Thoracic aorta (tissue), 2 donors: ENCODE measurements at places on chromosomes 1 and 21. TPM values are rescaled to one million over a fixed set of nuclear protein-coding genes. Genes with fewer than 3 reads are reported as not detected.

DNA sequence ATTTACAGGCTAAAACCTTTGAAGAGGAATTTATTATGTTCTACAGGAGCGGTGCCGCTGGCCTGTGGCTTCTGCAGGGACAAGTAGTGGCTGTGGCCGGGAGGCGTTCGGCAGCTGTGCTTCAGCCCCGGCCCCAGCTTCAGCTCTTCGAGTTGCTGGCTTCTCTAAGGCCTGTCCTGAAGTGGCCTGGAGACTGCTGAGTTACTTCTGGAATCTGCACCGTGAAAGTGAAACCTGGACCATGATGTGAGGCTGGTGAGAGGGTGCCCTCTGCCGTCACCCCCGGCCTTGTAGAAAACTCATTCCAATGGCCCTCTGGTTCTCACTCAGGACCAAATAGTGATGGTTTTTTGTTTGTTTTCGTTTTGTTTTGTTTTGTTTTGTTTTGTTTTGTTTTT lies 48.1 kb downstream of the PRKCZ start:
- no peak overlapping the region for H3K27ac ChIP-seq
- no peak overlapping the region for H3K4me3 ChIP-seq
- H3K4me1 ChIP-seq: no peaks in the 10 kb centered on the region
- DNase-seq: no peak
- H3K36me3 ChIP-seq: no peaks in the 10 kb centered on the region

- H3K4me3 ChIP-seq: peak overlapping the region; percentile 85
- peaks cover 33% of the 10 kb centered on the region for H3K4me1 ChIP-seq
- peaks cover 39% of the 10 kb centered on the region for H3K36me3 ChIP-seq
Observed at GRCh38 chr1:43387976-43388599, 1.5 kb downstream of the MED8 start.

GRCh38 chr1:118202076-118202608 lies 17.1 kb upstream of the SPAG17 start:
- no peak for DNase-seq
- H3K4me3 ChIP-seq: no peak overlapping the region
- no peaks in the 10 kb centered on the region for H3K27me3 ChIP-seq
- H3K4me1 ChIP-seq: no peaks in the 10 kb centered on the region
- H3K27ac ChIP-seq: no peak overlapping the region

DNA sequence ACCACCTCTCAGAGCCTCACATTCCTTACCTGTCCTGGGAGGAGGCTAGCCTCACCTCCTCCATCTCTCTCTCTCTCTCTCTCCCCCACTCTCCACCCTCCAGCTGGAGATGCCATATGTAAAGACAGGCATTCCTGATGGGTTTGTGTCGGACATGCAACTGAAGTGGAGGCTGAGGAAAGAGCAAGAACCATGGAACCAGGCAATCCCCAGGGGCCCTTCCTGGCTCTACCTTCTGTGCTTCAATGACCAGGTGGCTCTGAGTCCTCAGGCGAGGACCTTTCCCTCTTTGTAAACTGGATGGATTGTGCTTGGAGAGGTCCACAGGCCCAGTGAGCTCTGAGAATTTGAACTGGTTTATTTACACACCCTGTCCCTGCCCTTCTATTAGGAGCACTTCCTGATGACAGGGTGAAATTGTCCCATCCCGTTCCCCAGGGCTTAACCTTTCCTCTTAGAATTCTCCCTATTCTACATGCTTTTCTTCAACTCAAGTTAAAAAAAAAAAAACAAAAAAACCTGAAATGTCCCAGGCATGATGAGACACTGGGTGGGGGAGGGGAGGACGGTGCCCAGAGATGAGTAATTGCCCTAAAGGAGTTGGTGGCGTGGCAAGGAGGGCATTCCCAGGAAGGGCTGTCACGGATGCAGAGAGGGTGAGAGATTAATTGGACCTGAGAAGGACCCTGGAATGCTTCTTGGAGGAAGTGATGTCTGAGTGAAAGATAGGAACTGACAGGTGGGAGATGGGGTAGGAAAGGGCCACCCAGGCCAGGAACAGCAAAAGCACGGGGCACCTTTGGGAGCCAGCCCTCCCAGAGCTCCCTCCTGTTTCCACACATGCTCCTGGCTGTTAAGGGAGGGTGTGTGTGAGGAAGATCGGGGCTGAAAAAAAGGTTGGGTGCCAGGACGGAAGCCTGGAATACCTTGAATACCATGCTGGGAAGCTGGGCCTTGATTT lies 50.2 kb upstream of the WASF2 start:
- DNase-seq: no peak
- H3K27me3 ChIP-seq: no peaks in the 10 kb centered on the region
- peaks cover 51% of the 10 kb centered on the region for H3K4me1 ChIP-seq

GRCh38 chr1:182217967-182218366 lies 156.5 kb upstream of the ZNF648 start:
- no peak overlapping the region for H3K27ac ChIP-seq
- DNase-seq: no peak
- H3K27me3 ChIP-seq: no peaks in the 10 kb centered on the region
- no peaks in the 10 kb centered on the region for H3K4me1 ChIP-seq
- H3K4me3 ChIP-seq: no peak overlapping the region

DNA sequence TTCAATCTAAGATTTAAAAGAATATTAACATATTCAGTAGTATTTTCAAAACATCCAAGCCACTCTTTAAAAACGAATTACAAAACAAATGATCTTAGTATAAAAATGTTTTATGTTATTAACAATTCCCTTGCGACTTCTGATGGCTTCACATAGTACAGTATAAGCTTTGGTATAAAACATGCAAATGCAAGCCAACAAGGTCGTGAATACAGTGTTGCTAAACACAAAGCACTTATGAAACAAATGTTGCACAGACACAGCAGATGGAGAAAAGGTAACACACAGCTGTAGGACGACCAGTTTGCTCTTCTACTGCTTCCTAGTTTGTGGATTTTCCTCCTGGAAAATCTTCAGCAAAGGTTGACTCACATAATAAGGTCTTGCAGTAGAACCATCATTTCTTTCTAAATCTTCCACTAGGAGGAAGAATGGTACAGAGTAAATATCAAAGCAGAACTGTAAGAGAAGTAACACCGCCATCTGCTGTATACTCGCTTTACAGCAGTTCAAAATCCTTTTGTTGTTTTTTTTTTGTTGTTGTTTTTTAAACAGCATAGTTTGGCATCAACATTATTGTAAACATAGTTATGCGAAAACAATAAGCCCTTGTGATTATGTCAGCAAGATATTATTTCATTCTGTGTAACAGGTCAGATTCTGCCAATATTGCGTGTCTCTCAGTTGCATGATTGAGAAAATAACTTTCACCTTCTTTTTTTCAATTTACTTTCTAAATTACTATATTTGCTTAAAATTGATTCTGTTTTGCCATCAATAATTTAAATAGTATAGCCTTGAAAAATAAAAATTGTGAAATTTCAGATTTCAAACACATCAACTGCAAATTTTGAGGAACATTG lies 69.5 kb downstream of the LHX8 start:
- no peaks in the 10 kb centered on the region for H3K27me3 ChIP-seq
- no peak overlapping the region for H3K4me3 ChIP-seq
- H3K27ac ChIP-seq: no peak overlapping the region
- H3K36me3 ChIP-seq: no peaks in the 10 kb centered on the region
- no peak for DNase-seq

- no peaks in the 10 kb centered on the region for H3K27me3 ChIP-seq
- peaks cover 72% of the 10 kb centered on the region for H3K4me1 ChIP-seq
- peak overlapping the region; percentile 98 for H3K27ac ChIP-seq
- no peak for DNase-seq
Observed at GRCh38 chr1:145983206-145983675, 13.1 kb downstream of the TXNIP start.

DNA sequence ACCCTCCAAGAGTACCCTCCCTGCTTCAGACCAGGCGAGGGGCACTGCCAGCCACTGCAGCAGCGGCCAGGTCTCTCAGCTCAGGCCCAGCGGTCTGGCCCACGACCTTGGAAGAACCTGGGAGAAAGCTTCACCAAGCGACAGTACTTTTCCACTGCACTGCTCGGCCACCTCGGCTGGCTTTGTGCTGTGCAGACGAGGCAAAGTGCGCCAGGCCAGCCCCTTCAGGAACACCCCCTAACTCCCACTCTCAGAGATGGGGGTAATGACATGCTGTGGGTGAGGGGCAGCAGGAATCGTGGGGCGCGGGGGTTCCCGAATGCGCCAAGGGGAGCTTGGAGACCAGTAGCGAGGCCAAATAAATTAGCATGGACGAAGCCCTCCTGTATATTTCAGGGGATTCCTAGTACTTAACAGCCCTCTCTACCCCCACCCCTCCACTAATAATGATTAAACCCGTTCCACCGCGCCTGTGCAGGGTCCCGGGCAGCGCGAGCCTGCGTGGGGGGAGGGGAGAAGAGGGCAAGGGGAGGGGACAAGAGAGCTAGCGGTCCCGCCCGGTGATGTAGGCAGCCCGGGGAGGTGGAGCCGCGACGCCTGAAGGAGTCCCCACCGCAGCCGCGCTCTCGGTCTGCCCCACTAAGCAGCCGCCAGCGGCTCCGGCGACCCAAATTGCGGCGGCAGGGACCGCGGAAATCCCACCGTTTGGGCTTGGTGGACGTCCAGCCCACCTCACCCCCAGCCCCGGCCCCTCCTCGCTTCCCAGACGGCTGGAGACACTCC lies at the start of gene FAM43B:
Gene FAM43B, plus strand, starts transcription at position 629 of the 783 bp plus-strand sequence. CDS start 401 bp downstream, outside the sequence.
- H3K36me3 ChIP-seq: no peaks in the 10 kb centered on the region
- no peak within 1 kb of the TSS for H3K27ac ChIP-seq
- H3K27me3 ChIP-seq: no peaks in the 10 kb centered on the region
- H3K4me1 ChIP-seq: peaks cover 22% of the 10 kb centered on the region

DNA sequence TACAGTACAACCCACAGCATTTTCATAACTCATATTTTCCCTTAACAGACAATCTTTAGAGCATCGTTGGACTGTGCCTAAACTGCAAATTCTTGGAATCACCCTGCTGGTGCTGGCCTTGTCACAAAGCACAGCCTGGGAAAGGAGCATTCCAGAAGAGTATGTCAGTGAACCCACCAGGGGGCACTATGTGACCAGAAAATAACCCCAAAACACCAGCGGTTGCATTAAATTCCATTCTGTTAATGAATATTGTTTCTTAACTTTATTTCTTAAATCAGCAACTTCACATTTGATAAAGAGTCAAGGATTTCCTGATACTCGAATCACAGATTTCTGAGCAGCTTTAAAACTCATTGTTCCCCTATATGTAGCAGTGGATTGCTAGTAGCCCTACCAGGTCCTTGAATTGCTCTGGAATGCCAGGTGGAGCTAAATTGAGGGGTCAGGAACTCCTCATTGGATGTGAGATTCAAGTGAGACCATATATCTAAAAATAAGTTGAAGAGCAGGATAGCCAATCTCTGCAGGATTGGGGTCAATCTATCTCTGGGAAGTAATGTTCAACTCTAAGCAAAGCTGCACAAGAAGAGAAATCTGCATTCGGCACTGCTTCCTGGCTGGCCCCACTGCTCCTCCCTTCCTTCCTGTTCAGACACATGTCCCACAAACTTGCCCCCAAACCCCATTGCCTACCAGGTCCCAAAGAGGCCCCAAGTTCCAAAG lies 12.7 kb upstream of the RAB4A start:
- no peaks in the 10 kb centered on the region for H3K36me3 ChIP-seq
- H3K27me3 ChIP-seq: no peaks in the 10 kb centered on the region
- no peaks in the 10 kb centered on the region for H3K4me1 ChIP-seq
- H3K27ac ChIP-seq: no peak overlapping the region
- DNase-seq: no peak

The LGALS8 gene
- total RNA-seq: 67.8 TPM

The MXRA8 gene
- 239 TPM for total RNA-seq

The C1orf198 gene
- 166 TPM for total RNA-seq

The ARMH1 gene
- 5.8 TPM for total RNA-seq

The S1PR1 gene
- 42.5 TPM for total RNA-seq

The DCLRE1B gene
- 3.2 TPM for total RNA-seq

The OR2L3 gene
- not detected for total RNA-seq
